Substantia nigra (tissue), 51 donors: ENCODE measurements at places on chromosomes 1 and 21.
A peak's percentile ranks its signal among the peaks of the same experiment; 100 is the strongest.

GRCh38 chr1:55155522-55155921 lies 59.6 kb downstream of the USP24 start:
- peak; percentile 38 for DNase-seq

GRCh38 chr1:173426057-173426456 lies 51.1 kb upstream of the PRDX6 start:
- no peak for DNase-seq

GRCh38 chr1:193846876-193847604 lies 660.6 kb upstream of the B3GALT2 start:
- DNase-seq = no peak

- DNase-seq = no peak
Measured at GRCh38 chr1:164718821-164719220, 159.8 kb downstream of the PBX1 start.
